ENCODE measurements at places on chromosomes 7 and 10. TPM values are rescaled to one million over a fixed set of nuclear protein-coding genes. Genes with fewer than 3 reads are reported as not detected.

Gene PPP1R17
- polyA plus RNA-seq: not detected

GRCh38 chr10:97888641-97889262 lies 39.1 kb downstream of the GOLGA7B start:
- peak; percentile 88 for DNase-seq

- no peak for DNase-seq
Observed at GRCh38 chr7:25643286-25643685, 415.0 kb upstream of the NPVF start.

DNA sequence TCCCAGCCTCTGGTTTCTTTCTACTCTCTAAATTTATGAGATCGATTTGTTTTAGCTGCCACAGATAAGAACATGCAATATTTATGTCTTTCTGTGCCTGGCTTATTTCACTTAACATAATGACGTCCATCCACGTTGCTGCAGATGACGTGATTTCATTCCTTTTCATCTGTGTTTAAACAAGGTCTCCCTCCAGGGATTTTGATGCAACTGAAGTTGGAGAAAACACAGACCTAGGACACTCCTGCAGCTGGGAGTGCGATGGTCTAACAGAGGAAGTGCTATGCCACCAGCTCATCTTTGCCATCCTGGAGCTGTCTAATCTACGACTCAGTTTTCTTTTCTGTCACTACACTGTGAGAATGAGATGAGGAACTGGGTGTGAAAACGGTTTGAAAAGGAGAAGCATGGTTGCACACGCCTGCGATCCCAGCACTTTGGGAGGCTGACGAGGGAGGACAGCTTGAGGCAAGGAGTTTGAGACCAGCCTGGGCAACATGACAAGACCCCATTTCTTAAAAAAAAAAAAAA lies 1.5 kb upstream of the KCTD7 start:
- DNase-seq: peak; percentile 81

DNA sequence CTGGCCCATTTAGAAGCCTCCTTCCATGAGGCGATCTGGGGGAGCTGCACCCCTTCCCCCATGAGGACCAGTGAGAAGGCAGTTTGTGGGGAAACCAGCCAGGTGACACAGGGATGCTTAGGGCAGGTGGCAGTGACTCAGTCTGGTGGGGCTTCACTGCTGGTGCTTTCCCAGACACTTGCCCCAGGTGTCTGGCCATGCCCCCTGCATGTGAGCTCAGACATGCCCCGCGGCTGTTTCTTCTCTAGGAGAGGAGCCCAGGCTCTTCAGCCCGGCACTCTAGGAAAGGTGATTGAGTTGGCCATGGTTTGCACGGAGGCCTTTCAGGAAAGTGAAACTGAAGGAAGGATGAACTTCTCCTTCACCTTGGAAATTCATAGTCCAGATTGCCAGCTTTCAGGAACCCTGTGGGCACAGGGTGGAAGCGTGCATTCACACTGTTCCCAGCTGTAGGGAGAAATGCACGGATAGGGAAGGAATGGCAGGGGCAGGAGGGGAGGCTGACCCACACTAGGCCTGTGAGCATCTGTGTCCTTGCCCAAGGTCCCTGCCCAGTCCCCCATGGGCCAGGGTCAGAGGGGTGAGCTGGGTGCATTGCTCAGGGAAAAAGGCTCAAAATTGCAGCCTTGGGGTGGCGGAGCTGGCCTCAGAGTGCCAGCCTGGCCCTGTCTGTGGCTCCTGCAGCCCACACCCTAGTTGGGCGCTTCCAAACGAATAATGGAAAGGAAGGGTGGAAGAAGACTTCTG lies 359.1 kb downstream of the GLRX3 start:
- DNase-seq: no peak
